ENCODE measurements at places on chromosomes 4 and X. TPM values are rescaled to one million over a fixed set of nuclear protein-coding genes. Genes with fewer than 3 reads are reported as not detected.
A peak's percentile ranks its signal among the peaks of the same experiment; 100 is the strongest.

MAGEC2 gene
- polyA plus RNA-seq = not detected

CXCL11 gene
- 0.33 TPM for polyA plus RNA-seq

VCX3B gene
- polyA plus RNA-seq = 0.40 TPM

AFP gene
- 437 TPM for polyA plus RNA-seq

SLIT2 gene
- 53.2 TPM for polyA plus RNA-seq

- no peak for DNase-seq
Measured at GRCh38 chr4:91448668-91449330, 855.0 kb upstream of the GRID2 start.

- no peak for DNase-seq
Measured at GRCh38 chr4:147340591-147341120, 140.2 kb upstream of the EDNRA start.

- no peak for DNase-seq
Measured at GRCh38 chrX:21962361-21962760, 21.9 kb downstream of the SMS start.

GRCh38 chr4:11436673-11437072, 8.0 kb upstream of the HS3ST1 start:
- no peak for DNase-seq

- DNase-seq = no peak
Measured at GRCh38 chr4:142264961-142265360, 581.1 kb downstream of the INPP4B start.

DNA sequence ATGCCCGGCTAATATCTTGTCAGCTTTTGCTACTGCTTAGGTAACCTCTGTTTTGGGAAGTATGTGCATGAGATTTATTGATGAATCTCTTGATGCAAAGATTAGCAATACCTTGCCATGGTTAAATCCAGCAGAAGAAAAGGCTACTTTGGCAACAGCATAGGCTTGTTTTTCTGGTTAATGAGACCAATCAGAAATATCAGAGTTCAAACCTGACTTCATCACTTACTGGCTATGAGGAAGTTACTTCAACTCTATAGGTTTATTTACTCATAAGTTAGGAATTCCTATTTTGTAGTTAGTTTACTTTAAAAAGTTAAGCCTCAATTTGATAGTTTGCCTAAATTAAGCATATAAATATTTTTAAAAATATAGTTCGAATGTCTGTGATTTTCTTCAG, 93.1 kb downstream of the PDLIM5 start:
- DNase-seq = no peak

GRCh38 chr4:38723726-38724474, 58.9 kb downstream of the TLR10 start:
- no peak for DNase-seq

DNA sequence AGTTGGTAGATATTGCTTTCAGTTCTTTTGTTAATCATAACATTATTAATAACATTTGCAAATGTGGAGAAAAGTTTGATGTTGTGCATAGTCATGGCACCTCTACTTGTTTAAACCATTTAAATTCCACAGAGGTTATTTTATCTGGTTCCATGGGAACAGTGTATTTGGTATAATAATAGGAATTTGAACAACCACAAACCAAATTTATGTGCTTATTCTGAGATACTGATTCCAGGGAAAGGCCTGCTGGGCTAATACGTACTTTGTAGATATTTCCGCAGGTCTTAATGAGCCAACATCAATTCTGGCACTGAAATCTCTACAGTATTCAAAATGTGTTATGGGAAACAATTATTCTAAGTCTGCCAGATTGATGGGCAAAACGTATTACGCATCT, 319.0 kb downstream of the DKK2 start:
- no peak for DNase-seq

DNA sequence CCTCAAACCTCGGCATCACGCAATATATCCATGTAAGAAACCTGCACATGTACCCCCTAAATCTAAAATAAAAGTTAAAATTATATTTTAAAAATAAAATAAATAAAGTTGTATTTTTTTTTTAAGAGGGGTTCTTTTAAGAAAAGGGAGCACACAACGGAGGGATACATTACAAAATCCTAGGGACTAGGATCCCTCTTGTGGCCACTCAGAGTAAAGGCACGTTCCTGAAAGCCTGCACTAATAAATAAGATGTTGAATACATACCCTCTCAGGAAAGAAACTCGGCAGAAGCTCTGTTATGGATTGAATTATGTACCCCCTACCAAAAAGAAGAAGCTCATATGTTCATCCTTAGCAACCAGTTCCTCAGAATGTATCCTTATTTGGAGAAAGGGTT, 50.9 kb upstream of the PRDX4 start:
- peak; percentile 3 for DNase-seq

DNA sequence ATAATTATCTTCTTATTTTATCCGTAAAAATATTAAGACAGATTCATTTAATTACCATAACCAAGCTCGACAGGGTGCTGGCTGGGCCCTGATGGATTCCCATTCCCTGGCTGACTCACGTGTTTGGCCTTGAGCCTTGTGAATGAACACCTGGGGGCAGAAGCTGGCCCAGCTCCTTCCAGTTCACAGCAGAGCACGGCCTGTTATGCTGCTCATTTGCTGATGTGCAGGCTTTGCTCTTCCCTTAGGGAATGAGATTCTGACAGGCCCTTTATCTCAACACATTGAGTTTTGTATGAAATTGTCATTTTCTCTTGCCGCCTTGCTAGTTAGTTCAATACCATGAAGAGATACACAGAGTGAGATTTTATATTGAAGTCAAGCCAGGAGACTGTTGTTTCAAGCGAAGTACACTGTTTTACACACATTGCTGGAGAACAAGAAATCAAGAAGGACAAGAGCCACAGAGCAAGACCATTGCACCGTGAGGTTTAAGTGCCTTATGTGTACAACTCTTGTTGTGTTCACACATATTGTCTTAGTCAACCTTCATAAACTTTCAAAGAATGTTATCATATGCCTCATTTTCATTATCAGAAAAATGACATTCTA, 1583.3 kb downstream of the STIM2 start:
- no peak for DNase-seq

- DNase-seq = no peak
Measured at GRCh38 chr4:70713453-70714078, 8.2 kb upstream of the RUFY3 start.

GRCh38 chrX:69192603-69193002, 27.4 kb upstream of the PJA1 start:
- no peak for DNase-seq

- DNase-seq = no peak
Measured at GRCh38 chrX:27078371-27078770, 384.8 kb downstream of the PPP4R3C start.

- no peak for DNase-seq
Measured at GRCh38 chr4:37023504-37023903, 221.0 kb upstream of the NWD2 start.

DNA sequence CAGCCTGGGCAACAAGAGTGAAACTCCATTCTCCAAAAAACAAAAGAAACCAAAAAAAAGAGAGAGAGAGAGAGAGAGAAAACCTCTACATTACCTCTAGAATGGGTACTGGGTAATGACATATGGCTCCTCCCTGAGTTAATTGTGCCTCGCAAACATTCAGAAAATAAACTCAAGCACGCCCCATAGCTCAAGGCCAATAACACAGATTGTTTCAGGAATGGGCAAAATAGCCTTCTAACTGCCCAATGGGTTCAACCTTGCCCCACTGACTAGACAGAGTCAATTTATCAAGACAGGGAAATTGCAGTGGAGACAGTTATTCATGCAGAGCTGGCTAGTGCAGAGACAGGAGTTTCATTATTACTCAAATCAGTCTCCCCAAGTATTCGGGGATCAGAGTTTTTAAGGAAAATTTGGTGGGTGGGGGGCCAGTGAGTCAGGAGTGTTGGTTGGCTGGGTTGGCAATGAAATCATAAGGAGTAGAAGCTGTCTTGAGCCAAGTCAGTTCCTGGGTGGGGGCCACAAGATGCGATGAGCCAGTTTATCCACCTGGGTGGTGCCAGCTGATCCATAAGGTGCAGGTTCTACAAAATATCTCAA, 25.1 kb downstream of the NIPAL1 start:
- no peak for DNase-seq

DNA sequence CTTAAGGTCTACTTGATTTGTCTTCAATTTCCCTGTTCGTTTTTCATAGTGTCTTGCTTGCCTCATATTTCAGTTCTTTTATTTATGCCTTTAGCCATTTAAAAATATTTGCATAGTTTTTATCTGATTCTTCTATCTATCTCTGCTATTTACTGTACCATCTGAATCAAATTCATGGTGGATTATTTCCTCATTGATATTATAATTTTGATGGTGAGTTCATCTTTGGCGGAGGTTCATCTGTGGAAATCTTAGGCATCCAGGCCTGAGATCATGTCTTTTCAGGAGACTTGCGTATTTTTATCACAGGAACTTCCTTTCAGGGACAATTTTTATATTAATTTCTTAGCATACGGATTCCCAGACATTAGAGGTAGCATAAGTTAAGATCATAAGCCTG, 275.2 kb downstream of the STPG2 start:
- DNase-seq = no peak

DNA sequence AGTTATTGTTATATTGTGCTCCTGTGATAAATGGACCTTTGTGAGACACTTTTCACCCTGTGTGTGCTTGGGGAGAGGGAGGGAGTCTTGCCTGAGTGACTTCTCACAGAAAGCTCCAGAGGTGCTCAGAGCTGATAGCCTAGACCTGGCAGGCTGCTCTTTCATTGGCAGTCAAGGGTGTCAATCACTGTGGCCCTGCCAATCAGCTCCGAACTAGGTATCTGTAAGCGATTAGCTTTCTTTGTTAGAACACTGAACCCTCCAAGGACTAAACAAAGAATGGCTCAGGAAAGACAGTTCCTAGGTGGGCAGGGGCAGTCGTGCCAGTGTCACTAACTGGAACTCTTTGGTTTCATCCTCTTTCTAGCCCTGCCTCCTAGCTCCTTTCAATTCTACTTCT, 2.7 kb upstream of the NALF2 start:
- DNase-seq = peak; percentile 57
